ENCODE measurements at places on chromosomes 12 and 14.

DNA sequence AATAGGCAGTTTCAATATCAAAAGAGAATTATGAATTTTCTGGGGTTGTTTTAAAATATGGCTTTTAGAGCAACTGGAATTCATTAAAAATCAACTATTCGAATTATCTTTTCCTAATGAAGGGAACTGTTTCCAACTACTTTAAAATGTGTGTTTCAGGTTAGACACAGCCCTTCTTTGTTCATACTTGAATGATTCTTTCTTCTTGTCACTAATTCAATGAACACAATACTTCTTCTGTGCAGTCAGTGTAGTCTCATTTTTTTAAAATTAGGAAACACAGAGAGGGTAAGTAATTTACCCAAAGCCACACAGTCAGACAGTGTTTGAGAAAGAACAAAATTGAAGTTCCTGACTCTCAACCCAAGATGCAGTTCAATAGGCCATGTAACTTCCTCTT lies 414.0 kb downstream of the CCDC91 start:
- no peak for DNase-seq

DNA sequence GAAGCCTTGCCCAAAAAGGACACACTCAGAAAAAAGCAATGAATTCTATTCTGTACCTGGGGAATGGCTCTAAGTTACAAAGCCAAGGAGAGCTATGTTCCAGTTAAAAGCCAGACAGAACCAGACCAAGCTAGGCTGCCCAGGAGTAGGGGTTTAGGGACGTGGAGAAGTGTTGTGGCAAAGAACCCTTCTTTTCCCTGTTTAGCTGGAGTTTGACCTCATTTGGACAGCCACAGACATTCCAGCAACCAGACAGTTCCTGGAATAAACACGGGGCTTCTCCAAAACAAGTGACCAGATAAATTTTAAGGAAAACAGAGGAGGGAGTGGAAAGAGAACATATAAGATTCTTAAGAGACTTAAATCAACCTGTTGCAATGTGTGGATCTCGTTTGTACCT lies 62.3 kb downstream of the GCH1 start:
- no peak for DNase-seq

DNA sequence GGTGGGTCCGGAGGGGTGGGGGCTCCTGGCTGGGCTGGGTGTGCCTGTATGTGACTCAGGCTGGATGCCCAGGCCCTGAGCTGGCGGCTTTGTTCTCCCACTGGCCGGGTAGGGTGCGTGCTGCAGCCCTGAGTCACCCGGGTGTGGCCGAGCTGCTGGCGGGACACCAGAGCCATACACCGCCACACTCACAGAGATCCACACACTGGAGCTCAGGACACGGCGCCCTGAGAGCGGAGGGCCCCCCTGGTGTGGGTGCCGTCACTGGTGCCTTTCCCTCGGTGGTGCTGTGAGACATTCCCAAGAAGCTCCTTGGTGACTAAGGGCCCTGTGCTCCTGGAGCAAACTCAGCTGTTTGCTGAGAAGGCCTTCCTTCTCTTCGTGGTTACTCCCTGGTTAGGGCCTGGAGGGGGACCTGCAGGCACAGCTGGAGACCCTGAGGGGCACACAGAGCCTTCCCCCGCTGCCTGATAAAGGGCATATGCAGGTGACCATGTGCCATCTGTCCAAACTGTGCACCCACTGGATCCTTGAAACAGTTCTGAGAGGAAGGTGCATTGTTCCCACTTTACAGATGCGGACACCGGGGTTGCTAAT lies 44.3 kb downstream of the KRT80 start:
- peak; percentile 94 for DNase-seq

GRCh38 chr12:27063250-27063851 lies 19.0 kb downstream of the C12orf71 start:
- no peak for DNase-seq

GRCh38 chr12:50992819-50993218 lies 33.4 kb downstream of the SLC11A2 start:
- DNase-seq: peak; percentile 34

DNA sequence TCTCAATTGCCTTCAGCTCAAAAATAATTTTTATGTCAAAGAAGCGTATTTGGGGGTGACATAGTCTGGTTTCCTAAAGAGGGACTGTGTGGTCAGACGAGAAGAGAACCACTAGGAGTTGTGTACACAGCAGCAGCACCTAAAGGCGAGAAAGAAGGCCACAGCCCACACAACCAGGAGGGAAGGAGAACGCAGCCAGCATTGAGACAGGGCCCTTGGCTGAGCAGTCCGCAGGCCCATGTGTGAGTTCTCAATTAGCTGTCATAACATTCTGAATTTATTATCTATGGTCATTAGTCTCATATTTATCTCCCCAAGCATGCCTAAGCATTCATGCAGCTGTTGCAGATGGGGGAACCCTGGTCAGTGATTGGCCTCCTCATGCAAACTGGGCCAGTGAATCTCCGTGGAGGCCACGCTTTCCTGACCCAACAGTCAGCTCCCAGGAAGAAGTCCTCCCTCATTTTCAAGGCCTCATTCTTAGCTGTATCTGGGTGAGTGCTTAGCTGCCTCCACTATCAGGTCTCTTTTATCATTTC lies 81.2 kb upstream of the ATF7IP start:
- DNase-seq: peak; percentile 29

GRCh38 chr12:113077859-113078255 lies 21.3 kb downstream of the DTX1 start:
- no peak for DNase-seq

- no peak for DNase-seq
These were observed 7.4 kb upstream of the CCDC198 start for GRCh38 chr14:57501039-57501557.

DNA sequence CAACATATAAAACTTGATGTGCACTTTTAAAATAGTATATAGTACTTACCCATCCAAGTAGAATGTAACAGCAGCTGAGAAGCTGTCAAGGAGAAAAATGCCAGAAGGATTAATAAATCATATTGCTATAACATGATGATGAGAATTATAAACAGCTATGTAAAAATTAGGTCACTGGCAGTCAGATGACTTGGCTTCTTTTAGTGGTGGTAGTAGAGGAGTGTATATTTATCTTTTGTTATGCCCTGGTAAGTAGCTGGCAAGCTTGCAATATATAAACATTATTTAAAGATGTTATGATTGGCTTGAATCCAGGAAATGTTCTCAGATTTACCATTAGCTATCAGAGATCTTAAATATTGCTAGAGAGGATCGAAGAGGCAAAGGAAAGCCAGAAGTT lies 471.0 kb upstream of the MGAT4C start:
- DNase-seq: peak; percentile 68

Measured in fibroblast of pulmonary artery (primary cell).